Progenitor cell of endocrine pancreas (in vitro differentiated cells): ENCODE measurements at places on chromosomes 12 and 14. TPM values are rescaled to one million over a fixed set of nuclear protein-coding genes. Genes with fewer than 3 reads are reported as not detected.

KLHL42 gene
- total RNA-seq: 46.9 and 48.8 TPM in 2 replicates

AQP6 gene
- total RNA-seq: 0.29 TPM in 1 of 2 replicates, not detected in the other

- H3K27ac ChIP-seq: no peak overlapping the region
- DNase-seq: no peak
- no peak overlapping the region for H3K4me3 ChIP-seq
- H3K36me3 ChIP-seq: no peaks in the 10 kb centered on the region
- no peaks in the 10 kb centered on the region for H3K27me3 ChIP-seq
- peaks cover 3% of the 10 kb centered on the region for H3K4me1 ChIP-seq
Measured at GRCh38 chr12:76922866-76923265, 44.0 kb upstream of the CSRP2 start.

GRCh38 chr14:23539248-23540140 lies 12.1 kb downstream of the ZFHX2 start:
- peak overlapping the region; percentile 76 for H3K27ac ChIP-seq
- peak; percentile 34 for DNase-seq
- H3K4me1 ChIP-seq: peaks cover 18% of the 10 kb centered on the region

OR4L1 gene
- not detected in 2 replicates for total RNA-seq

- DNase-seq: peak; percentile 64
- peaks cover 33% of the 10 kb centered on the region for H3K36me3 ChIP-seq
- H3K4me3 ChIP-seq: no peak overlapping the region
- H3K27me3 ChIP-seq: no peaks in the 10 kb centered on the region
- H3K4me1 ChIP-seq: peaks cover 5% of the 10 kb centered on the region
Measured at GRCh38 chr12:26651566-26652188, 181.3 kb downstream of the ITPR2 start.
